ENCODE measurements at places on chromosomes 5 and 9.

DNA sequence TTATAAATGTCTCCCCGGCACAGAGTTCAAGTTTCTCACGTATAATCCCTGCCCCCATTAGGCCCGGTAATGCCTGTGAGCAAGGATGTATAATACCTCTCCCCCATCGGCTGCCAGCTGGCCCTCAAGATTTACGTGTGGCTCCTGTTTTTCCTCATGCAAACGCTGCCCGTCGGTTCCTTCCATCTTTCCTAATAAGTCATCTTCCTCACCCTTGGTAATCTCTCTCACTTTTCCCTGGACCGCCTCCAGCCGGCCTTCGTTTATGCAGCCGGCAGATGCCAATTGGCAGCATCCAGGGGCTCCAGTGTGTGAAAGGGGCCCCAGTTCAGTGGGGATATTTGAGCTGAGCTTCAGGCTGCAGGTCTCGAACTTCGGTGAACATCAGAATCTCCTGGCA is 86.5 kb upstream of the NEURL1B start:
- DNase-seq, result no peak

DNA sequence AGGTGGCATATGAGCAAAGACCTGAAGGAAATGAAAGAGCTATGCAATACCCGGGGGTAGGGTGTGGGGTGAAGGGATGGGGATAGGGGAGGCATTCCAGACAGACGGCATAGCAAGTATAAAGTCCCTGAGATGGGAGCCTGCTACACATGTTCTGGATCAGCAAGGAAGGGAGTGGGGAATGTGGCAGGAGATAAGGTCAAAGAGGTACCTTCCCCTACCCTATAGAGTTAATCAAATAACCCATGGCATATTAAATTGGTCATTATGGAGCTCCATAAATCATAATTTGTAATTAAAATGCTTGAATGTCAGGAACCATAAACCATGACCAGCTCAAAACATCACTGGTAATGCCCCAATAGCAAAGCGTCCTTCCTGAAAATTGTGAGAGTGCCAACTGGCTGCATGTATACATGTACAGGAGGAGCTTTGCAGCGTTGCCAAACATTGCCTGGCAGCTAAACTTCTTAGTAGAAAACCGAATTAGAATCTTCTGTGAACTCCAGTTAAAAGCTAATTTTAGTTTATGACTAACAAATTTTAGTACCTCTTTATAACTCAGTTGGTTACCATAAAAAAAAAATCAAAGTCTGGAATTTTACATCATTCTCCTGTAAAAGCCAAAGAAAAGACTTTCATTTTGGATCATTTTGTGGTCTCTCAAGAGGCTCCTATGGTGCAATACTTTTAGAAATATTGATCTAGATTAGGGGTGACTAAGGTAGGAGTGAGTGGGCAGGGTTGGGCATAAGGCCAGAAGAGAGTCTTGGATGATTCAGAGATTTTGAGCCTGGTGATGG is 4.7 kb downstream of the DNAI1 start:
- no peak for DNase-seq

DNA sequence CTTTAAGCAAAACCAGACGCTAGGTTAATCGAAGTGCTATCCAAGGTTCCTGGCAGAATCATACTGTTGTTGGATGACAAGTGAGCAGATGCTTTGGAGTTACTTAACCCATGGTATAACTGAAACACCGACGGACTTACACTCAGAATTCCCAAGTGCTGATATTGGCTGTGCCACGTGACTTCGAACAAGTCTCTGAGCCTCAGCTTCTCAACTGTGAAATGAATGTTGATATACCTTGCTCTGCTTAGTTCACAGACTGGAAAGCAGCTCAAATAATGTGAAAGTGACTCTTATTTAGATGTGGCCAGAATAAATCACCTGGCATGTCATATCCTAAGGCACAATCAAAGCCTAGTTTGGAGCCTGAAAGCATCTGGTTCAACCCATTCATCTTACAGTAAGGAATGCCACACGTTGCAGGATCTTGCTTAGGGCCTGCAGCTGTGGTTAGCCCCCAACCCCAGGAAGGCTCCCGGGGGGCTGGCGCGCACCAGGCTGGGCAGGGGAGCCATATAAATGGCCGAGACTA is 759 bp downstream of the GEMIN5 start:
- no peak for DNase-seq

GRCh38 chr5:51387884-51388275 is 4.6 kb downstream of the ISL1 start:
- DNase-seq, result no peak

DNA sequence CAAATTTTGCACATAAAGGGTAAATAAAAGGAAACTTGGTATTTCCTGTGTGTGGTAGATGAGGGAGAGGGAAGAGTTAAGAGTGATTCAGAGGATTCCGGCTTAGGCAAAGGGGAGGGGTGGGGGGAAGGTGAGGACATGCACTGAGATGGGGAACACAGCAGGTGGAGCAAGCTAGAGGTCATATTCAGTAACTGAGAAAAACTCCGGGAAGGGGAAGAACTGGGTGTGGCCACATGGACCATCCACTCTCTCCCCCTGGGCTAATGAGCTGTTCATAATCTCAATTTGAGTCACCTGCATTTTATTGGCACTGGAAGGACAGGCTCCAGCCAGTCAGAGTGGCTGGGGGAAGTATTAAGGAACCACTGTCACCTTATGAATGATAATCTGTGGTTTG is 45.1 kb upstream of the UGCG start:
- DNase-seq, result peak; percentile 28

DNA sequence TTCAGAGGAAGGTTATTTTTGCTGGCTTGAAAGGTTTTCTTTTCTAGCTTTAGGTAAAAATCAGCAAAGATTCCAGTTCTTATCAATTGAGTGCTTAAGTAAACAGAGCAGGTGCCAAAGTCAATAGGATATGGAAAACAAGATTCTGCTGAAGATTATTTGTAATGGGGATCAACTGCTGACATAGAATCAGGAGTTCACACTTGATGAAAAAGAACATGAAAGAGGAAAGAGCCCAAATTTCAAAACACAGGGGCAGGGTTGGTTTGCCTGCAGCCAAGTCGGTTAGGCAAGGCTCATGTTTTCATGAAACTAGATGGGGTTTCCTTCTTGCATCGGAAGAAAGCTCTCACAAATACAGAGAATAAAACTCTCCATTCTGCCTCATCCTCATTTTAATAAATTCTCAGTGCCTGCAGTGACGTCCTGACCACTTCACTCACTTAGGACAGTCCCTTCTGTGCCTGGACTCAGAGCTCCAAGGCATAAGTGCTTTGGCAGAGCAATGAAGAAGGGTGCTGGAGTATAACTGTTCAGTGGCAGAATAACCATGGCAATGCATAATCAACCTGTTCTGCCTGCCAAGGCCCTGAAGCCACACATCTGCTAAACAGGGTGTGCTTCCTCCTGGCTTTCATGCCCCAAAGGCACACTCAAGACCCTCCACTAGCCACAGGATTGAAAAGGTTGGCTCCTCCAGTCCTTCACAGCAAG is 179.6 kb downstream of the GNAQ start:
- DNase-seq, result no peak

- peak; percentile 91 for DNase-seq
Observed at GRCh38 chr5:77645158-77645994, 6.9 kb upstream of the OTP start.

DNA sequence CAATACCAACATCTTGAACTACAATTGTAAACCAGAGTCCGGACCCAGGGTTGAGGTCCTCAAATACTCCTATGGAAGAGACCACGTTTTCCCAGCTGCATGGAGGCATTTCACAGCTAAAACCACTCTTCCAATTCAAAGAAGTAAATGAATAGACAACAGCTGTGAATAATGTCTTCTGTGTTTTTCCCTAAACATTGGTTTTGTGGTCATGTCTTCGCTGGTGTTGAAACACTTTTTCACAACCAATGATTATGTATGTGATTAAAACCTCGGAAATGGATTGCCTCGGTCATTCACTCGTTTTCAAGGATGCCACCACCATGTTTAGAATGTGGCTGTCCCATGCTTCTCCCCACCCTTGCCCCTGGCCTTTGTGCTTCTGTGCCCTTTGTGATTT is 9.4 kb upstream of the TENT4A start:
- DNase-seq, result no peak

- DNase-seq, result no peak
Observed at GRCh38 chr5:113293975-113294310, 140.8 kb downstream of the TSSK1B start.

DNA sequence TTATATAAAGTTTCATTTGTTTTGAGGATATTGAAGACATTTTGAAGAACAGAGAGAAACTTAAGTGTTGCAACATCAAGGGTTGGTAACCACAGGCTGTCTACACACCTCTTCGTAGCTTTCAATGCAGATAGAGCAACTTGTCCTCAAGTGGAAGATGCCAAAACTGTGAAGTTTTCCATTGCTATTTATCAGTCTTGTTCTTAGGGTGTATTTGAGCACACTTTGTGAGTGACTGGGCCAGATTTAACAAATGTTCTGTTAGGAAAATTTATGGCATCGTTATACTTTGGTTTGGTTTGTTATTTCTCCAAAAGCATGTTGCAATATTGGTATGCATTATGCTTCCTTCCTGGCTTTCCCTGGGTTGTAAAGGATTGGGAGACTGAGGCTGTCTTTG is 31.6 kb downstream of the NNT start:
- no peak for DNase-seq

- no peak for DNase-seq
Observed at GRCh38 chr5:143582869-143583268, 179.4 kb upstream of the NR3C1 start.

- no peak for DNase-seq
Observed at GRCh38 chr5:145855763-145856267, 17.0 kb downstream of the GRXCR2 start.

DNA sequence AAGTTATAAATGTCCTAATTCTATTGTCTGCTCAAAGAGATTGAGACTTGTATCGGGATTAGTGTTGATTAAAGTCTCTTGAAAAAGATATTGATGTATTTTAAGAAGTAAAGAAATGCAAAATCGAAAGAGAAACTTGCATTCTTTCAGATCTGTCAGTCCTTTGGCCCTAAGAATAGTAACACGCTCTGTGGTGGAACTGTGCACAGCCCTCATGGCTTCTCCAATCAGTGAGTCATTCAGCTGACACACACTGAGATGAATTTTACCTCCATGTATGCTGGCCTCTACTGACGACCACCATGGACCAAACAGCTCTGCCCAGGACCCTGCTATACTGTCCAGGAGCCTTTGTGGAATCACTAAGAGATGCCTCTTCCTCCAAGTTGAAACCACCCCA is 232.4 kb downstream of the ESM1 start:
- no peak for DNase-seq

GRCh38 chr9:126606483-126606870 is 7.3 kb upstream of the LMX1B start:
- DNase-seq, result no peak

GRCh38 chr9:96604004-96604319 is 15.7 kb downstream of the CDC14B start:
- DNase-seq, result no peak

- DNase-seq, result peak; percentile 57
Observed at GRCh38 chr9:133184971-133185370, 21.3 kb upstream of the GBGT1 start.

GRCh38 chr5:170225326-170226128 is 7.3 kb upstream of the C5orf58 start:
- peak; percentile 77 for DNase-seq

DNA sequence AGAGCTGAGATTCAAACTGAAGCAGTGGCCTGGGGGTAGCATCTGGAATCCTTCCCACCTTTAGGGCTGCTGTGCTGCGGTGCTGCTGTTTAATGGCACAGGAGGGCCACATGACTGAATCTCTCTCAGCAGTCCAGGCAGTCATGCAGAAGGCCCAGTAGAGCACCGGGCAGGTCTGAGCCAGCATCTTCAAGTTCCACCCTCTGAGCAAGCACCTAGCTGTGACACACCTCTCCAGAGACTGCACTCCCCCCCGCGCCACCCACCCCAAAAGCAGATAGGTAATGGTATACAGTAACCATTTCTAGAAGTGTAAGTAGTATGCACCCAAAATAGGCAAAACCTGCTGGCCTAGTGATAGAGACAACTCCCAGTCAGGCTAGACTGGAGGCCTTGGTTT is 8.2 kb downstream of the IL4 start:
- no peak for DNase-seq

- DNase-seq, result peak; percentile 38
Observed at GRCh38 chr9:99162759-99163364, 57.9 kb downstream of the TGFBR1 start.

GRCh38 chr9:83070261-83070660 is 7.3 kb upstream of the RASEF start:
- DNase-seq, result no peak

- DNase-seq, result no peak
Observed at GRCh38 chr5:135598691-135599395, 20.1 kb upstream of the CXCL14 start.

- no peak for DNase-seq
Observed at GRCh38 chr5:112116371-112116770, 302.7 kb downstream of the EPB41L4A start.

- DNase-seq, result no peak
Observed at GRCh38 chr5:16406630-16407029, 59.0 kb downstream of the ZNF622 start.

GRCh38 chr9:21766096-21766495 is 36.3 kb upstream of the MTAP start:
- DNase-seq, result no peak

Measured in iPS-NIHi11 (cell line).